ENCODE measurements at places on chromosomes 5 and 9. TPM values are rescaled to one million over a fixed set of nuclear protein-coding genes. Genes with fewer than 3 reads are reported as not detected.

Gene SPINK7
- not detected for total RNA-seq

Gene FGF1
- not detected for total RNA-seq

Gene NELFB
- 57.2 TPM for total RNA-seq

Gene DAB2
- total RNA-seq, result not detected

Gene COL23A1
- total RNA-seq, result 0.15 TPM

Gene UCK1
- 15.7 TPM for total RNA-seq

Gene LCNL1
- not detected for total RNA-seq

Gene ARHGEF37
- 0.77 TPM for total RNA-seq
